ENCODE measurements at places on chromosomes 2 and 18. TPM values are rescaled to one million over a fixed set of nuclear protein-coding genes. Genes with fewer than 3 reads are reported as not detected.

DNA sequence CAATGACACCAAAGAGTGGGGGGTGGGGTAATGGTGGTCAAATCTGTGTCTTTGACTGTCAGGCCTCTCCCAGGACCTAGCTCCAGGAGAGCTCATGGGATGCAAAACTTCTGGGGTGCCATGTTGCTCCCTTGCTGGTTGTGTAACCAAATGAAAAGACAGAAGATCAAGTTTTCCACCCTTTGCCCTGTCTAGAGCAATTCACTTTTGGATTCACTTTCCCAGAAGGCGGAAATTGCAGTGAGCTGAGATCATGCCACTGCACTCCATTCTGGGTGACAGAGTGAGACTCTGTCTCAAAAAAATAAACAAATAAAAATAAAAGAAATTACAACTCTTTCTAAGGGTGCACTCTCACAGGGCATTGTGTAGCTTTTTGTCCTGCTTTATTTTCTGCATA lies 34.9 kb upstream of the PLA2R1 start:
- DNase-seq: no peak

DNA sequence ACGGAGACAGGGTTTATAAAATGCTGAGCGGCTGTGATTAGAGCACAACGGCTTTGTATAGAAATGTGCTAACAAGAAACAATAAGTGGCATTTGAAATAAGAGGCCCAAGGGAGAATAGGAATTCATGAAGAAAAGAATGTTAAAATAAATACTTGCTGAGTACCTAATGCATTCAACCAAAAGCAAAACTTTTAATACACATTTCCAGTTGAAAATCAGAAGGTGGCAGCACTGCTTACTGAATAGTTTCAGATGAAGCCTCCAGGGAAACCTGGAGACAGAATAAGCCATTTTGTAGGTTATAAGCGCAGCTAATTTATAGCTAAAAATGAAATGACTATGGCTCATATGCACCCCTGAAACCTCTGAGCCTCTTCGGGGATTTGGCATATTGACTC lies 286.6 kb downstream of the DPP10 start:
- no peak for DNase-seq

- DNase-seq: no peak
Measured at GRCh38 chr2:138356178-138356577, 145.4 kb upstream of the SPOPL start.

- DNase-seq: no peak
Measured at GRCh38 chr18:22108674-22109073, 60.7 kb upstream of the GATA6 start.

DNA sequence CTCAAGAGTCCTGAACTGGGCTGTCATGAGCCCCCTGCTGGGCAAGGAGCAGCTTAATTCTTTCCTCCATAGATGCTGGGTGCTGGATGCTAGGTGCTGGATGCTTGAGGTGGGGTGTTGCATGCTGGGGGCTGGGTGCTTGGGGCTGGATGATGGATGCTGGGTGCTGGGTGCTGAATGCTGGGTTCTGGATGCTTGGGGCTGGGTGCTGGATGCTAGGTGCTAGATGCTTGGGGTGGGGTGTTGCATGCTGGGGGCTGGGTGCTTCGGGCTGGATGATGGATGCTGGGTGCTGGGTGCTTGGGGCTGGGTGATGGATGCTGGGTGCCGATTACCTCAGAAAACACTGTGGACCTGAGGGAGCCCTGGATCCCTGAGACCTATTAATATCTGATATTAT lies 837.7 kb downstream of the GALR1 start:
- no peak for DNase-seq

DNA sequence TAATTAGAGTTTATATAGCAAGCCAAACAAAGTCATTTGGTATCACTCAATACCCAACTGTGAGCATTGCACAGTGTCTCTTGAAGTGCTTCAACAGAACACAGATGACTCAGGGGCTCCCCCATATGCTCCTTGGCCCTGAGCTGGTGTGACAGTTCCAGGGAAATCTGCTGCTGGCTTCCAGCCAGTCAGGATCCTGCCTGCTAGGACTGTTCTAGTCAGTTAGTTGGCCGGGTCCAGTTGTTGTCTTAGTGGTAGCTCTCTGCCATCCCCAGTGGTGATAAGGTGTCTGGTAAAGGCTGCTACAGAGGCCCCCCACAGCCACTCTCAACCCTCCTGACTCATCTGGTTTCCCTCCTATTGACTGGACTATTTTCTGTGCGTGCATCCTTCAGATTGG lies 100.3 kb downstream of the IRS1 start:
- peak; percentile 75 for DNase-seq

DNA sequence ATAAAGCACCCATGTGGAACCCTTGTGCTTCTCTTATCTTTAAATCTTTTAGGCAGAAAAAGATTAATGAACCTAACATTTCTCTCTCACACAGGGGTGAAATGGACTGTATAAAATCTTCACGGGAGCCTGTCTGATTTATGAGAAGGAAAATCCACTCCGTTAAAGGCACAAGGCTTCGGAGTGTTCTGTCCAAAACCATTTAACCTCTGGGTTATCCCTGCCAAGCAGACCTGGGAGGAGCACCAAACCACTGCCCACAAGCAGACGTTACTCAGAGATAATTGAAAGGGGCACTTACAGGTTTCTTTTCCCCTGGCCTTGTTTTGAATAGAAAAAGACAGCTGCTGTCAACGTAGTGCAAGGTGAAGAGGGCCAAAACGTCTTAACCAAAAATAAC lies 184.4 kb upstream of the DOK6 start:
- no peak for DNase-seq

C1QL2 gene
- total RNA-seq: not detected

All from right cardiac atrium (tissue), 5 donors.